ENCODE measurements at places on chromosomes 2 and 18.

GRCh38 chr2:217149087-217149660 lies 289.3 kb upstream of the TNP1 start:
- DNase-seq: no peak

DNA sequence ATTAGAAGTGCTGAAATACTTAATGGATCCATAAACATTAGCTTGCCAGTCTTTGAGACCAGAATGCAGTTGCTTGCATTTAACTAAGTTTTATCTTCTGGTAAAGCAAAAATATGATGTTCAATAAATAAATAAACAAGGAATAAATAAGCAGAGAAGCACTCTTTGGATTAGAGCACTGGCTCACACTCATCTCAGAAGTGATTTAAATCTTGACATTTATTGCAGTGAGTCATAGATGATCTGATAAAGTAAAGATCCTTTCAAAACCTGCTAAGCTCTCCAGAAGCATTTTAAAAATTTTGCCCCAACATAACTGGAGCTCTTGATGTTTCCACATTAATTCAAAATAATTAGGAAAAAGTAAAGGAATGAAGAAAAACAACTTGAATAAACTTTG lies 66.8 kb downstream of the KYNU start:
- no peak for DNase-seq

GRCh38 chr2:127645395-127646291 lies at the start of gene GPR17:
TSS of gene GPR17 (plus strand) at chr2:127646153. CDS start at chr2:127650736, 4,583 bp downstream.
- DNase-seq: no peak

GRCh38 chr18:36533446-36534153 lies 236.1 kb downstream of the FHOD3 start:
- DNase-seq: no peak

- DNase-seq: no peak
These were observed 11.8 kb downstream of the GCFC2 start for GRCh38 chr2:75698918-75699317.

GRCh38 chr2:46876741-46877384 lies 38.7 kb downstream of the MCFD2 start:
- DNase-seq: peak; percentile 12
